Fibroblast of skin of left quadriceps (primary cell): ENCODE measurements at places on chromosomes 16 and 17.

GRCh38 chr16:73448970-73449369, 401.0 kb upstream of the ZFHX3 start:
- no peak for DNase-seq

DNA sequence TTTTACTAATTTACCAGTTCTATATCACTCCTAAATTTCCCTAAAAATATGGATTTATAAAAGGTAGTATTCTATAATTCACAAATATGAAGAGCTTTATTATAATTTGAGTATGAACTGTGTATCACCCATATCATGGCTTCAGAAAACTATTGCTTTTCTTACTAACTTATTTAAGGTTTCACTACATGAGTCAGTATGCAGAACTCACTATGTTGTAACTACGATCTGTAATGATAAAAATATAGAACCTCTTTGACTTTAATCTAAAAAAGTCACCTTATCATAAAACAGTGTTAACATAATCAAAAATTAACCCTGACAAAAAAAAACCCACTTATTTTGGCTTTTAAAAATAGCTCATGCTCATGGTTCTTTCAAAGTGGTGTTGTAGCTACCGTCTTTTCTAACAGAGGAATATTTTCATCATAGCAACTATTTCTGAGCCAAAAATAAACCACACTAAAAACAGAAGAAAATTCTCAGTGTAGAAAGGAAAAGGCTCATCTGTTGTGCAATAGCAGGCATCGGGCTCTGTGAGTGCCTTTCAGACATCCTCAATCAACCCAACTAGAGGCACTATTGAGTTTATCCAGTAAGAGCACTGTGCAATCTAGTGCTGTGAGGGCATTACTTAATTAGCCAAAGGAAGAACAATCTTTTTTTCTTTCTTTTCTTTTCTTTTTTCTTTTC, 42.1 kb downstream of the ITGAM start:
- DNase-seq: no peak

GRCh38 chr16:62764572-62764971, 728.3 kb upstream of the CDH8 start:
- DNase-seq: no peak

GRCh38 chr17:6461792-6462524, 17.7 kb downstream of the PIMREG start:
- DNase-seq: no peak

GRCh38 chr16:1972490-1972877, 631 bp downstream of the TBL3 start:
- no peak for DNase-seq

DNA sequence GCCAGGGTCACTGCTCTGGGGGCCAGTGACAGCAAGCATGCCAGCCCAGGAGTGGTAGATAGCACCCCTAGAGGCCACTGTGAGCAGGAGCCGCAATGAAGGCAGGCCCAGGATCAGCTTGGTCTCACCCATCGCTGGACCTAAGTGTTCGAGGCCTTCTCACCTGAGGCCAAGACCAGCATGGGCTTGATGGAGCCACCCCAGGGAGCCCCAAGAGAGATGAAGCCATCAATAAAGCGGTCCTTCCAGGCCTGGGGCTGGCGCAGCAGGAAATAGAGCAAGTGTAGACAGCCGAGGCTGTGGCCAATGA, 1.8 kb downstream of the LCAT start:
- no peak for DNase-seq

GRCh38 chr17:61064087-61064951, 335.3 kb upstream of the TBX2 start:
- no peak for DNase-seq

- DNase-seq: no peak
Observed at GRCh38 chr17:74212209-74212912, 1.0 kb upstream of the TTYH2 start.

- DNase-seq: no peak
Observed at GRCh38 chr17:45929344-45929743, 35.0 kb downstream of the MAPT start.
